ENCODE measurements at places on chromosomes 3 and 15. TPM values are rescaled to one million over a fixed set of nuclear protein-coding genes. Genes with fewer than 3 reads are reported as not detected.

- ATAC-seq, result no peak
Observed at GRCh38 chr3:53616321-53616720, 121.9 kb downstream of the CACNA1D start.

The SH2D7 gene
- 0.75 TPM for total RNA-seq

The TGM4 gene
- total RNA-seq, result 0.14 TPM

GRCh38 chr3:53254509-53255422 lies 1.1 kb downstream of the TKT start:
- ATAC-seq, result peak; percentile 60
